Subcutaneous preadipocyte (primary cell): ENCODE measurements at places on chromosomes 11 and 22. TPM values are rescaled to one million over a fixed set of nuclear protein-coding genes. Genes with fewer than 3 reads are reported as not detected.

Gene PPFIA1
- total RNA-seq, result 33.1 and 37.3 TPM in 2 replicates

Gene APOA5
- total RNA-seq, result not detected in 2 replicates

Gene SHISA8
- total RNA-seq, result not detected in 2 replicates

Gene BIK
- total RNA-seq, result under 0.01 TPM in 1 of 2 replicates, not detected in the other

Gene ADORA2A
- 1.1 and 4.1 TPM in 2 replicates for total RNA-seq
